ENCODE measurements at places on chromosomes 5 and 9.

- DNase-seq = no peak
Measured at GRCh38 chr5:151082282-151082902, 1.6 kb upstream of the TNIP1 start.

- DNase-seq = no peak
Measured at GRCh38 chr9:90698871-90699440, 56.3 kb upstream of the DIRAS2 start.

- no peak for DNase-seq
Measured at GRCh38 chr9:7185612-7186011, 427.8 kb downstream of the KDM4C start.

DNA sequence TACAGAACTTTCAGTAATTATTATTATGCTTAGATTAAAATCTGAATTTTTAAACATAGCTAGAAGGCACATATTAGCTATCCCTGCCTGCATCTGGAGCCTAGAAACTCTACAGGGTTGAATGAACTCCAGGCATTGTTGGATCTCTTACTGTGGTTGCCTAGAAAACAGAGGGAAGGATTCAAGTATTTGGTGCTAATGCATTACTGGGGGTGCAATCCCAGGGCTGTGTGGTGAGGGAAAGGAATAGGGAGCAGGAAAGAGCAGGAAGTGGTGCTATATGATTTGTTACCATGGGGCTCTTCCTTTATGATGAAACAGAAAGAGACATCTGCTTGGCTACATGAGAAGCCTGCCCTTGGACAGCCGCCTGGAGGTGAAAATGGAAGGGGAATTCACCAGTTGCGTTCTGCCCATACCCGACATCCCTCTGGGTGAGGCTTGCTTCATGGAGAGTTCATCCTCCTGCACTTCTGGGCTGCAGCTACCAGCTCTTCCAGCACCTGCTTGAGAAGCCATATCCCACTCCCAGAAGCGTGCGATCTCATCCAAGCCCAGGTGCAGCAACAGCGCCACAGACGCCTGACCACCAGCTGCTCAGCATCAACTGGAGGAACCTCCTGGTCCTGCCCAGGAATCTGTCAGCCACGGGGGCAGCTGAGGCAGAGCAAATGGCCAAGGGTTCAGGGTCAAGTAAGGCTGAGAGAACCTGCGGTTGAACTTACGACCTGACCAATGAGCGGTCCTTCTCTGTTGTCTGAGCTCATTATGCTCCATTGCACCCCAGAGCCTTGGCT, 362.8 kb downstream of the SEMA5A start:
- no peak for DNase-seq

- DNase-seq = no peak
Measured at GRCh38 chr5:37918424-37918823, 78.6 kb upstream of the GDNF start.

DNA sequence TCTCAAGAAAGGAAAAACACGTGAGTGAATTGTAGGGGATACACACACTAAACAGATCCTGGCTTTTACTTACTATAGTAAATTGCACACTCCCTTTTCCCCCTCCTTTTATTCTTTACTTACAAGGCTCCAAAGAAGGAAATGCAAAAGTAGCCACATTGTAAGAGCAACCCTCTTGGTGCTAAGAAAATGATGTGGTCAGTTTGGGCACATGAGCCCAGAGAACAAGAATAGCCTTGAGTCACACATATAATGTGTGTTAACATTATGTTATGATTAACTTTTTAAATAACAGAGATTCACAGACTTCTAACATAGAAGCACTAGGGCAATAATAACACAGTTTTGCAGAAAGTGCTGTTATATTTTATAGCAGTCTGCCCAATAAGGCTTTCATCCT, 48.5 kb downstream of the PCSK5 start:
- no peak for DNase-seq

DNA sequence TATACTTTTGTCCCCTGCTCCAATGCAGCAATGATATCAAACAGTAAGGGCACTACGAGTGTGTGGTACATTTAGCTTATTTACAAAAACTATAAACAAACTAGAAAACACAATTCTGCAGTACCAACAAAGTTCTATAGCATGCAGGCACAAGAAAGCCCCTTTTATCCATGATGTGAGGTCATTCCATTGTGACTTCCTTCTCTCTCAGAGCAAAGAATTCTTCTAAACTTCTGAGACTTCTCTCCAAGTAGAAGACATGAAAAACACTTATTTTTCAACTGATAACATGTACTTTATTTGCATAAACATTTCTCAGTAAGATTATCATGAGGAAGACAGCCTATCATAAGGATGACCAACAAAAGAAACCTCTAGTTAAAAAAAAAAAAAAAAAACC, 569.8 kb downstream of the TLE1 start:
- no peak for DNase-seq

DNA sequence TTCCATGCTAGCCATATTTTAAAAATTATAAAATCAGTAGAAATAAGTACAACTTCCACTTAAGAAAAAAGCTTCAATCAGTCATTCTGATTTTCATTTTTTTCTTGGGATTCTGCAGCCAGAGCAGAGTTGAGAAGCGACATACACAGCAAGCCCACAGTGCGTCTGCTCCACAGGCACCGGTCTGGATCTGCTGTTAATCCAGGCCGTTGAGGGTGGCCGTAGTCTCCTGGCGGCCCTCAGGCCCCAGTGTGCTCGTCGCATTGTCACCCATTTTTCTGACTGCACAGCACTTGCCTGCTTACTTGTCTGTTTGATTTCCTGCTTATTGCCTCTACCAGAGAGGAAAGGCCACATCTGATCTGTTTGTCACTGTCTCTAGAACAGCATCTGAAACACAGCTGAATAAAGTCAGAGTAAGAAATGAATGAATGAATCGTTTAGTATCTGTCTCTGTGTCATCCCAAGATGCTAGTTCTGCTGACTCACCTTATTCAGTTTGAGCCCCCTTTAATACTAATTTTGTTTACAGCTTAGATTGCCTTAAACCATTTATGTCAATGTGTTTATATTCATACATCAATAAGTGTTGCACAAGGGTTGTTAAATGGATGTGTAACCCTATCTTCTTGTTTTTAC, 11.6 kb upstream of the ASPN start:
- no peak for DNase-seq

GRCh38 chr5:150583541-150584225, 56.8 kb upstream of the SYNPO start:
- DNase-seq = no peak

DNA sequence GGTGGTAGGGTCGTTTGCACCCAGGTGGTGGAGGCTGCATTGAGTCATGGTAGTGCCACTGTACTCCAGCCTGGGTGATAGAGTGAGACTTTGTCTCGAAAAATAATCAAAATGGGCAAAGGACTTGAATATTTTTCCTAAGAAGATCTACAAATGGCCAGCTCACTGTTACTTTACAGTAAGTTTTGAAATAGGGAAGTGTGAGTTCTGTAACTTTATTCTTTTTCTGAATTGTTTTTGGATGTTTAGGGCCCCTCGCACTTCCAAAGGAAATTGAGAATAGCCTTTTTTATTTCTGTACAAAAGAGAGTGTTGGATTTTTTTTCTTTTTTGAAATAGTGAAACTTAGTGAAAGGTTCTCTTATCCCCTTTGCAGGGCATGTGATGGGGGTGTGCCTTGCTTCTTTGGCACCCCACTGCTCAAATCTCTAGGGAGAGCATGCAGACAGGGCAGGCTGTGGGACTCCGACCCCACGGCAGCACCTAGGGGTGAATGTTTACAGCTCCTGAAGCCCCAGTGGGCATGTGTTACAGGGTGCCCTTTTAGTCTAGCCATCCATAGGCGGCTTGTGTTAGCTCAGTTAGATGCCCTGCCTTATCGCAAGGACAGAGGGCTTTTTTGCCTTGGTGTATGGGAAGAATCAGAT, 33.3 kb downstream of the GPBP1 start:
- DNase-seq = no peak

DNA sequence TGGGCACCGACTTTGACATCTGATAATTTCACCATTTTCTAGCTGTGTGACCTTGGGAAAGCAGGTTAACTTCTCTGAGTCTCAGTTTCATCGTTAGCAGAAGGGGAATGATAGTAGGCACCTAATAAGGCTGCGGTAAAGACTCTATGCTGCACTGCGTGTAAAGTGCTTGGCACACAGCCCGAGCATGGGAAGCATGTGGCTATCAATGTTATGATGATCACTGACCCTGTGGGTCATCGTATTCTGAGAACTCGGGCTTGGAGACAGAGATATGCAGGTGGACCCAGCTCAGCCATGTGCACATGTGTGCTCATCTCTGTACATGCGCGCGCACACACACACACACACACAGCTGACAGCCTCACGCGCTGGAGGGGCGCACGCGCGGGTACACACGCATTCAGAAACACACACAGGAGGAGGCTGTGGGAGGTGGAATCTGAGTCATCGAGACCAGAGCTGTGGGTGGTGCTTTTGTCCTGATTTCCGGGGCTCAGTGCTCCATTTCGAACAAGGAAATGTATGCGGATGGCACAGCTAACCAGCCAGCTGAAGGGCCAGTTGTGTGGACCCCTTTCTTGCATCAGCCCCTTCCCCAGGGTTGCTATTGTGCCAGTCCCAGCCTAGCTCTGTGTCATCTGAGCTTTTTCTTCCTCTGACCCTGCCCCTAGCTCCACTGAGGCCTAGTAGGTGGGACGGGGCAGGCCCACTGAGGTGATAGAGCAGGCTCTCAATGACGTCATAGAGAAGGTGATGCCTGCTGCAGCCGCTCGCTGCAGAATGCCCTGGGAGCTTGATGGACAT, 11.1 kb upstream of the ARAP3 start:
- DNase-seq = peak; percentile 69

- no peak for DNase-seq
Measured at GRCh38 chr5:34523387-34523726, 132.8 kb upstream of the RAI14 start.

DNA sequence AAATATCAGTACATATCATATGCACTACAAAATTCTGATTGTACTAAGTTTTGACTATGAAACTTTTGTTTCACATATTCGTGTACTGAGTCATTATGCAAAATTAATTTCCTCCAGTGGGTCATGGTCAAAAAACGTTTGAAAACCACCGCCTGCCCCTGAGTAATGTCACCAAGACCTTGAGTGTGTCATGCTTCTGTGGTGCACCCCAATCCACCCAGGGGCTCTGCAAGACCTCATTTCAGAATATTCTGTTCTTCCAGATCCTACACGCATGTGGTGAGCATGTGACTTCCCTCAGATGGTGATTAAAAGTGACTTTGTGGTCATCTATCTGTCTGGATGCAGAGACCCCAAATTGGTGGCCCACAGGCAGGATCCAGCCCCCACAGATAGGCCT, 31.0 kb downstream of the ABLIM3 start:
- no peak for DNase-seq

DNA sequence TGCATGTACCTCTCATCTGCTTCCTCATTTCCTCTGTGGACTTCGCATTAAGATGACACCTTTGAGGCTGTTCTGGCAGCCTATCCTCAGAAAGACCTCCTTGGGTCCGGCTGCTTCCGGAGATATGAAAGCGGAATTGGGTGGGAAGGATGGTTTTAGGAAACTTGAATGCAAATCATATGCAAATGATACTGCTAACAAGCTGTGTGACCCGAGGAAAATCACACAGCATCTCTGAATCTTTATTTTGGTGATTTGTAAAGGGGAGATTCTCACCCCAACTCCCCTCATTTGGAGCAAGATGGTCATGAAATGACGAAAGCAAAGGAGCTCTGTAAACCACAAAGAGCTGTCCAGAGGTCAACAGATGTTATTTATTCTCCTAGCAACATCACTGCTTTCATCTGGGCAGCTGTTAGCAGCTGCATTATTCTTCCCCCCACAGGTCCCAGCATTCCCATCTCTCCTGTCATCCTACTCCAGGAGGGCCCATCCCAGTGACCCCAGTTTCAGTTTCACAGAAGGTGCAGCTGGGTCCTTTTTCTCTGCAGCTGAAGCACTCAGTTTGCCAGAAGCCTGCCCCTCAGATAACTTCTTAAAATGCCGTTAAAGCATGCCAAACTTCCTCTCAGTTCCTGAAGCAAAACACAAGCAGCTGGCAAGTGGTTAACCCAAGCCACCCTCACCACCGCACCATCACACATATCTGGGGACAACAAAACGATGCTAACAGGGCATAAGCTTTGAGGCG, 269.5 kb downstream of the SEC61B start:
- no peak for DNase-seq

- DNase-seq = no peak
Measured at GRCh38 chr9:70060883-70061507, 17.3 kb downstream of the MAMDC2 start.

GRCh38 chr9:8254541-8254940, 455.0 kb upstream of the DMAC1 start:
- DNase-seq = no peak

GRCh38 chr9:71036501-71036900, 84.9 kb downstream of the TRPM3 start:
- DNase-seq = no peak

DNA sequence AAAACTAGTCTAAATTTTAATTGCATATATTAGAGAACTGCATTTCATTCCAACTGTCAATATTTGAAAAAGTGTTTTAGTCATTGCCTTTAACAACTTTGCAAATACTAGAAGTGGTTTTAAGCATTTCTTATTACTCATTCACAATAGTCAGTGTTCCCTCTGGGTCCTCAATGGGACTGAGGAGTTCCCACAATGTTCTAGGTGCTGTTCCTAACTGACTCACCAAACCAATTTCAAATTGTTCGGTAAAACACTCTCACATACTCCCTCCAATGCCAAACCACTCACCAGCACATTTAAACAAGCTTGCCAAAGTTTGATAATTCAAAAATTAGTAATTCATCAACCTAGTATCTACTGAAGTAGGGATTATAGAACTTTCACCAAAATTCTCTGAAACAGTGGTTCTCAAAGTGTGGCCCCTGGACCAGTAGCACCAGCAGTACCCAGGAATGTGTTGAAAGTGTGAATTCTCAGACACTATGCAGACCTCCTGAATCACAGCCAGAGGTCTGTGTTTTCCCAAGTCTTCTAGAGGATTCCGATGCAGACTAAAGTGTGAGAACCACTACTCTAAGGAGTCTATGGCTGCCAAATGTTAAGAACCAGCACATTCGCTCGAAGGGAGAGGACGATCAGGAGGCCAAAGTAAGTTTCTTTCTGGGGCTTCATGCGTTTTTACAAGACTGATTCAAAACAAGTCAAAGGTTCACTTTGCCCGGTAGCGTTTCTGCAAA, 72.8 kb downstream of the APBA1 start:
- DNase-seq = no peak

- DNase-seq = no peak
Measured at GRCh38 chr5:83567741-83568140, 96.2 kb downstream of the VCAN start.

DNA sequence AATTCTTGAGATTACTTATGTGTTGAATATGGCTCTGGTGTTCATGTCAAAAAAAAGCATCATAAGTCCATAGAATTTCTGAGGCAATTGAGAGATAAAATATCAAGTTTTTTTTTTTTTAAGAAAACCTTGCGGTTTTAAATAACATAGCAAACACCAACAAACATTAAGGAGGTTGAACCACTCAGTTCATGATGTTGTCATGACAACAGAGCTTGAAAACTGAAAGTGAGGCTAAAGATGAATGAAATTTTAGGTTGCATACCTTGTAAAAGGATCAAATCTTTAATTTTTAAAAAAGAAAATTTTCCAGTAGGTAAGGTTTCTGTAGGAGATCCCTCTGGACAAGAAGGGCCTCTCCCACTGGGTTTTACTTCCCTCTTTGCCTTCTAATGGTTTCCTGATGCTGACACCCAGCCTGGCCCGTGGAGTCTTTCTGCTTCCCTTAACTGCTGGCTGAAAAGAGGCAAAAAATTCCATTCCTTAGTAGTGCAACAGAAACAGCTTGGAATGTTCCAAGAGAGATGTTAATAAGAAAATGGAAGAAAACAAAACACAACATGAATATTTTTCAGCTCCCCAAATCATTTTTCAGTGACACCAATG, 60.0 kb upstream of the FER start:
- DNase-seq = no peak

- no peak for DNase-seq
Measured at GRCh38 chr5:87570366-87570765, 157.6 kb upstream of the CCNH start.
